Activated CD4-positive, alpha-beta T cell treated with anti-CD3 and anti-CD28 coated beads, Interleukin-2, amount 50 U/mL, for 4 hours (primary cell): ENCODE measurements at places on chromosomes 2 and 18.

DNA sequence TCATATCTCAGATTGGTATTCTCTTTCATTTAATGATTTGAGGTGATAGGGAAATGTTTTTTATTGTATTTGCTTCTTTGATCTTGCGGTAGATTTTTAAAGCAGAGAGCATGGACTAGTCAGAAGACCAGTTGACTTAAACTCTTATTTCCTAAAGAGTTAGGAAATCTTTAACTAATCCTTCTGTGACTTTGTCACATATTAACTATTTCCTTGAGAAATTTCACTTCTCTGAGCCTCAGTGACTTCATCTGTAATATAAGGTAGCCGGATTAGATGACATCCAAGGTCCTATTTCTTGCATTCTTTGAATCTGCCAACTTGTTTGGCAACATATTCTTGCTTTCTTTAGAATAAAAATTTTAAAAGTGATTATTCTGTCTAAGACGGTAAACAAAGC lies 55.6 kb downstream of the MTX2 start:
- DNase-seq, result no peak

DNA sequence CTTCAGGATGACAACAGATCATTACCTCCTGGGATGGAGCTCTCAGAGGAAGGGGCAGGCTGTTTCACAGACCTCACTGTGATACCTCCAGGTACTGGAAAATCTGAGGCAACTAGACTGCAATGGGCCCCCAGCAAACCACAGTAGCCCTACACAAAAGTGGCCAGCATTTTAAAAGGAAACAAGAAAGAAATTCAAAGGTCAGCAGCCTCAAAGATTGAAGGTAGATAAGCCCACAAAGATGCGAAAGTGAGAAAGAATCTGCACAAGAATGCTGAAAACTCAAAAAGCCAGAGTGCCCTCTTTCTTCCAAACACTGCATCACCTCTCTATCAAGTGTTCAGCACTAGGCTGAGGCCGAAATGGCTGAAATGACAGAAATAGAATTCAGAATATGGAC lies 499.5 kb upstream of the CHAC2 start:
- DNase-seq, result no peak

GRCh38 chr2:67234440-67234839 lies 162.7 kb upstream of the ETAA1 start:
- DNase-seq, result no peak

DNA sequence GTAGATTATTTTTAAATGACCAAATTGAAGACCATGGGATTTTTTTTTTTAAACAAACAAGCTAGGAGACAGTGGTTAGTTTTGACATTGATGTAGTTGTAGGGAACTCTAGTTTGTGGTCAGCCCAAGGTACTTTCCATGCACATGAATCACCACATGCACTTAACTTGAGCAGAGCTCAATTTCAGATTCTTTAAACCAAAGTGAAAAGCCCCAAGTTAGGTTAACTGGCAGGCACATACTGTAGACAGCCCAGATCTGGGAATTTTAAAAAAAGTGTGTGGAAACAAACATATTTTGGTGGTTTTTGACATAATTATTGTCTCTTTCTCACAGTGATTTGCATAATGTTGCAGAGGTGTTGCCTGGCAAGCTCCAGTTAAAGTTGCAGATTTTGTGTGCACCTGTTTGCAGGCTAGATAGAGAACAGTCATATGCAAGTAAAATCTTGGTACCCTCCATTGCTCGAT lies 88.4 kb downstream of the BCL2L11 start:
- no peak for DNase-seq

GRCh38 chr2:138577066-138577465 lies 75.5 kb downstream of the SPOPL start:
- DNase-seq, result no peak

- no peak for DNase-seq
These were observed 10.2 kb downstream of the ALPG start for GRCh38 chr2:232416521-232417470.

DNA sequence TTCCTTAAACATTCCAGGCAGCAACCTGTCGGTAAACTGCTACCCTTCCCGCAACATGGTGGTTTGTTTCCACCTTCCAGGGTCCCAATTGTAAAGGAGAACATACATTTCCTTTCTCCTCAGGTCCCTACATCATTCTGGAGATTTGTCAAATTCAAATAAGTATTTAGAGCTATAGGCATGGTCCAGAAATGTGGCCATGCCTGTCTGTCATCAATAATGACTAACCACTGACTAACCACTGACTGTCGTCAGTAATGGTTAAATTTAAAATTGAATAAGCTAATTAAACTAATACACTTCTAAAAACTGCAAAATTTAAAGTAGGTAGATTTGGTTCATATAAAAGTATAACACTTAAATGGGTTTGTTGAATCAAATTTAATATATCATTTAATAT lies 984.0 kb upstream of the SLC39A10 start:
- DNase-seq, result no peak

DNA sequence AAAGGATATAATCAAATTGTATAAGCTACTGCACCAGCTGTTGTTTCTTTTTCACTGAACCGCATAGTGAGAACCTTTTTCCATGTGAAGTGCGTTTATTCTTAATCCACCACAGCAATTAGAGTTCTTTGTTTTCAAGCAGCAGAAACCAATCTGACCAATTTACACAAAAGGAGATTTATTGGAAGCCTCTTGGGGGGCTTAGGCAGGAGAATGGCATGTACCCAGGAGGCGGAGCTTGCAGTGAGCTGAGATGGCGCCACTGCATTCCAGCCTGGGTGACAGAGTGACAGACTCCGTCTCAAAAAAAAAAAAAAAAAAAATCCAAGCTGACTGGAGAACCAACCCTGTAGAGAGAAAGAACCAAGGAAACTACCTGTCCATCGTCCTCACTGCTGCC lies 10.0 kb downstream of the ADNP2 start:
- no peak for DNase-seq

DNA sequence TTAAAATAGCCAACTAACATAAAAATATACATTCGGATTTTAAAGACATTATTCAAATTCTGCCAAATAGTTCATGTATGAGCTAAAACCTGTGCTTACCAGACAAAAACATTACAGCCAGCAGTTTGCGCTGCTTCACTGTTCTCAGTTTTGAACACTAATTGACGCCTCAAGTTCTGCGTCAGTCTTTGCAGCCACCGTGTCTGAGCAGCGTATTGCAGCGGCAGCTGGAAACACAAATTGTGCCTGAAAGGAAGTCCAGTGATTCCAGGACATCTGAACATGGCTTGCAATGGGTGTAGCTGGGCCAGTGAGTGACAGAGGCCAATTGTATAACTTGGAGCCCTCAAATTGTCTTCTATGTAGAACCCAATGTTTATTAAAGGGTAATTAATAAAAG lies 267.6 kb downstream of the TFCP2L1 start:
- no peak for DNase-seq

- no peak for DNase-seq
These were observed 489.9 kb downstream of the NYAP2 start for GRCh38 chr2:225889452-225889851.

GRCh38 chr2:165518611-165519010 lies 49.1 kb downstream of the CSRNP3 start:
- DNase-seq, result no peak

DNA sequence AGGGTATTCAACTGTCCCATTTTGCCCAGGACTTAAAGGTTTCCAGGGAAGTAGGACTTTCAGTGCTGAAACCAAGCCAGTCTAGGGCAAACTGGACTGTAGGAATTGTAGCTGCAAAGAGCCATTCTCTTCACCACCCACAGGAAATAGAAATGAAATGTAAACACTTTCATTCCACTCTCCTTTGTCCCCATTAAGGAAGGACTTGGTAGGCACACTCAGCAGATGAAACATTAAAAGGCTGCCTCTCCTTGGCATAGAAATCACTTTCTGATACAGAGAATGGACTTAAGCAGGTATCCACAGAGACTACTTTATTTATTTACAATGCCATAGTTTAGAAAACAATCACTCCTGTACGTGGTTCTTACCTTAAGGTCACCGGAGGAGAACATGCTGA lies 102.9 kb upstream of the CCDC195 start:
- DNase-seq, result no peak

GRCh38 chr2:120820953-120821279 lies 85.2 kb downstream of the GLI2 start:
- no peak for DNase-seq

DNA sequence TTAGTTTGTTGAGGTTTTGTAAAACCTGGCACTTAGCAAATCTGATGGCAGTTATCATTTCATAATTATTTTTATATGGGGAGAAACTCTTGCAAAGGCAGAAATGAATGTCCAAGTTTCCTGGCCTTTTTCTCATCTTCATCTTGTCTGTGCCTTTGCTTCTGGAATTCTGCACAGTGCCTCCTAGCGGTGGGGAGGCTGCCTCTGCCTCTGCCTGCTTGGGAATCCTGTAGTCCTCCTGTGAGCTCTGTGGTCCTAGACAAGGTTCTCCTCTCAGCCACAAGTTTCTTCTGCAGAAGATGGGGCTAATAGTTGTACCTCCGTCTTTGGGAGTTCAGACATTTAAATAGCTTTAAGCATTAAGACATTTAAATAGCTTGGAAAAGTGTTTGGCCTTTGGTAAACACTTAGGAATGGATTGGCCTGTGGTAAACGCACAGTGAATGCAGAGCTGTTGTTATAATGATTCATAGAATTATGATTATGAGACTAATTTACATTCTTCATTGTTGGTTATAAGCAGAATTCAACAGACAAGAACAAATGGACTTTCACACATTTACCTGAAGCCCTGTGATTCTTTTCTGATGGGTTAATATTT lies 101.2 kb downstream of the ZNF236 start:
- no peak for DNase-seq

DNA sequence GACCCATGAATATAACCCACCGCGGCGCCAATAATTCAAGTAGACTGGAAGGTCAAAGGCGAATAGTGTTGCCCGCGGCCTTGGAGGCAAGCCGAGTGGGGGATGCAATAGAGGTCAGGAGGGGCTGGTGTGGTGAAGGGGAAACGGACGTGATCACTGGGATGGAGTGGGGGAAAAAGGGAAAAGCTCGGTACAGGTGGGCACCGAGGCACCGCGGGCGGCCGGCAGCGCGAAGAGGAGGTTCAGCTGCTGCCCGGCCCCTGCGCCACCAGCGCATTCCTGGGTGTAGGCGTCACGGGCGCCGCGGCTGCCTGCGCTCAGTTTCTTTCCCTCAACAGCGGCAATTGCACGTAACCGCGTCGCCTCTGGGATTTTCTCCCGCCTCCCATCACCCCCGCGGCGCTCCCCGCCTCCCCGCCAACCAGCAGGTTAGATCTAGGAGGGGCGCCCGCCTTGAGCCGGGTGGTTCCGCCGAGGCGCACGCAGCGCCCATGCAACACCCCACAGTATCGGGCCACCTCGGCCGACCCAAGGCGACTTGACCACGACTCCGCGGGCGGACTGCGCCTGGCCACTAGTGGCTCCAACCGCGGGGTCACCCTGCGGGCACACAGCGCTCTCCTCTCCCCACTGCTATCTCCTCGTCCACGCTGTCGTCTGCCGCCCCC lies 1.5 kb downstream of the RND3 start:
- DNase-seq, result no peak

DNA sequence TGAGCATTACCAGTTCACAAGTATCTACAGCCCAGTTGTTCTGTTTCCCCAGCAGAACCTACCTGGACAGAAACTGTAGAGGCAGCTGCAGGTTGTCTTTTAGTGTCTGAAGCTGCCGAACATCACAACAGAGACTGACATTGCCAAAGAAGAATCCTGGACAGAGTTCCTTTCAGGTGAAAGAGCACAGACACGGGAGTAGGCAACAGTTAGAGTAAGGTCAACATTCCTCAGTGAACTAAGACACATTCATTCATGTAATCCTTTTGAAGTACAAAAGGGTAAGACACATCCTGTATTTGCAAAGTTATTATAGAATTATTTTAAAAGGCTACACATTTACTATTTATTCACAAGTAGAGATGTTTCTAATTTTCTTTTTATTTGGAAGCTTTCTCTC lies 14.3 kb downstream of the NPC1 start:
- DNase-seq, result no peak

DNA sequence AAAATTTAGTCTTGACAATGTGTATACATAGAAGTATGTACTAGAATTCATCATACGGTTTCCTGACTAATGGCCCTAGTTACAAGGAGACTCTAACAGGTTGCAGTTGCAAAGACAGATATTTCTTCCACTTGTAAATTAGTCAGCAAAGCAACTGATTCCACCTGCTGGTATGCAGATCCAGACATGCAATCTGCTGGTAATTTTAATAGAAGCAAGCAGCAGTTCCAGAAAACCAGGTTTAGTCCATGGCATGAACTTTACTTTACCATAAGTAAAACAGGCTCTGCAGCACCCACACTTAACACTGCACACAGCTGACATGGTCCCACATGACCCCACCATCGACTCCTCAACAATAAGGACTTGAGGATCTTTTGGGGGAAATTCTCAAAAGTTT lies 110.9 kb upstream of the SP3 start:
- DNase-seq, result no peak

GRCh38 chr18:33735428-33735827 lies 157.4 kb downstream of the ASXL3 start:
- DNase-seq, result no peak

DNA sequence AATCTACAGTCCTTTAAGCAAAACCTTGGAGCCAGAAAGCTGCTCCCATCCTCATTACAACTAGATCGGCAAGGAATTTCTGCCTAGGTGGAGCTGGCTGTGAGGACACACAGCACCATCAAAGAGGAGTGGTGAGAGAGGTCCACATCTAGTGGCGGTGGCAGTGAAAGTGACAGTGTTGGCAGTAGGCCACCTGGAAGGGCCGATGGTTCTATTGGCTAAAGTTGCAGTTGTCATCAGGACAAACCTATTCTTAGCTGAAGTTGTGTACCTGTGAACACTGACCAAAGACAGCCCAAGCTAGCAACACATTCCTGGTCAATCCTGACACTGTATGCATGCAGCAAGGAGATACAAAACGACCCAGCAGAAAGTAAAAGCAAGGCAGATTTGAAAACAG lies 218.1 kb upstream of the CHAC2 start:
- no peak for DNase-seq
